ENCODE measurements at places on chromosomes 3 and 15.

DNA sequence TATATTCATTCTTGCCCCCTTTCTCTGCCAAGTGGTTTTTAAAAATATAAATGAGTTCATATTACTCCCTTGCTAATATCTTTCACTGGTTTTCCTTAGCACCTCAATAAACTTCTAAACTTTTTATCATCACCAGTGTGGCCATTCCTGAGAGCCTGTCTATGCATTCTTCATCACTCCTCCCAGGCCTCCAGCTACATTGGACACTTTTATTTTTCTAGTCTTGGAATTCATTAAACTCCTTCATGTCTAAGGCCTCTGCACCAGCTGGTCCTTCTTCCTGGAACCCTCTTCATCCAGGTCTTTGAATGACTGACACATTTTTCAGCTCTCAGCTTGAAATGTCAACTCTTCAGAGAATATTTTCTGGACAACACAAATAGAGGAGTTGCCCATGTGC, 120.4 kb upstream of the P2RY1 start:
- DNase-seq: no peak

DNA sequence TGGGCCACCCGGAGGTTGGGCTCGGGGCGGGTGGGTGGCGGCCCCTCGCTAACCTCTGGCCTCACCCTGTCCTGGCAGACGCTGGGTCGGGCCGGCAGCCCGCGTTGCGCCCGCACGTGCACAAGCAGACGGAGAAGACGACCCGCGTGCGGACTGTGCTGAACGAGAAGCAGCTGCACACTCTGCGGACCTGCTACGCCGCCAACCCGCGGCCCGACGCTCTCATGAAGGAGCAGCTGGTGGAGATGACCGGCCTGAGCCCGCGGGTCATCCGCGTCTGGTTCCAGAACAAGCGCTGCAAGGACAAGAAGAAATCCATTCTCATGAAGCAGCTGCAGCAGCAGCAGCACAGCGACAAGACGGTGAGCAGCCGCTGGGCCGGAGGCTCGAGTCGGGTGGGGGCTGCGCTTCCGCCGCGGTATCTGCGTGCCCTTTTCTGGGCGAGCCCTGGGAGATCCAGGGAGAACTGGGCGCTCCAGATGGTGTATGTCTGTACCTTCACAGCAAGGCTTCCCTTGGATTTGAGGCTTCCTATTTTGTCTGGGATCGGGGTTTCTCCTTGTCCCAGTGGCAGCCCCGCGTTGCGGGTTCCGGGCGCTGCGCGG, 3.7 kb downstream of the ISL2 start:
- peak; percentile 22 for DNase-seq

GRCh38 chr3:133992381-133992780, 37.3 kb downstream of the SLCO2A1 start:
- no peak for DNase-seq

DNA sequence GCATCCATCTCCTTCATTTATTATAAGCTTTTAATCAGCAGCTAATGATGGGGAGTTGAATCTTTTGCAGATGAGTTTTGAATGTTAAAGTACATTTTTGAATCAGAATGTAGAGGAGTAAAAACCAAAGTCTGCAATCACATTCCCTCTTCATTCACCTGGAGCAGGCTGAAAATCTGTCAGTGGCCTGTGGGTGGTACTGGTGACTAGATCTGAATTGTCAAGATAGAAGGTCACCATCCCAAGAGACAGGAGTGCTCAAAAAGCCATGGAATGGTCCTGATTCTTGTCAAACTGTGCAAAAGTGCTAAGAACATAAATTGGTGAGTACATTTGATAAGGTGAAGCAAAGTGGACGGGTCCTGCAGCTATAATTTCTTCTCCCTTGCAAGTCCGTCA, 881.3 kb upstream of the NR2F2 start:
- no peak for DNase-seq
